Cardiac fibroblast (primary cell): ENCODE measurements at places on chromosomes 11 and 22.

- DNase-seq: no peak
These were observed 47.2 kb downstream of the MRGPRX2 start for GRCh38 chr11:19013181-19013857.

- peak; percentile 95 for DNase-seq
These were observed 386.5 kb downstream of the SOX6 start for GRCh38 chr11:15969701-15970329.

DNA sequence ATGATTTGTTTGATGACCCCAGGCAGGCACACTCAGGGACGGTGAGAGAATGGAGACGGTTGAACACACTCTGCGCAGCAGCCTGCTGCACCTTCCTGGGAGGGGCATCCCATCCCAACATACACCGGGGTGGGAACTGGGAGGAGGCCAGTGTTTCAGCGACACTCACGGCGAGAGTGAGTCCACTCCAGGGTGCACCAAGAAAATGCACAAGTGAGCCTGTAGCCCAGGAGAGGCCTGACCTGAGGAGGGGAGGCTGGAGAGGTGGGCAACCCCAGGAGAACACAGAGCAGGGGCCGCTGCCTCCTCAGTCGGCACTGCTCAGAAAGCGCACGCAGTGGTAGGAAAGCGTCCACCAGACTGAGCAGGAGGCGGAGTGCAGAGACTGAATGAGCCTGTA lies 54.5 kb downstream of the IGF2 start:
- DNase-seq: no peak

DNA sequence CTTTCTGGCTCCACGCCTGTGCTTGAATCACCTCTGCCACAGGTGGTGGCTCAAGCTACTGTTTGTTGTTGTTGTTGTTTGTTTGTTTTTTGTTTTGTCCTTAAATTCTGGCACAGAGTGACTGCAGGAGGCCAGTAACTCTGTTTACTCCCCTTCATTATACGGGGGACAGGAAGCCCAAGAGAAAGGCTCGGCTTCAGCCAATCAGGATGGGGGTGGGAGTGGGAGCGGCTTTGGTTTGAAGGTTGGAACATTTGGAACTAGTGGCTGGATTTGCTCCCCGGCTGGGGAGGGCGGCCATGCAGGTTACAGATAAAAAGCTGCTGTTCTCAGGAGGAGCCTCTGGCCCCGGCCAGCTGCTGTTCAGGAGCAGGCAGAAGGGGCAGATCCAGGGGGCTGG lies 19.7 kb upstream of the CABP2 start:
- no peak for DNase-seq
